ENCODE measurements at places on chromosomes 13 and 19.
A peak's percentile ranks its signal among the peaks of the same experiment; 100 is the strongest.

GRCh38 chr19:50266896-50267295 is 62.3 kb downstream of the KCNC3 start:
- no peak for DNase-seq

DNA sequence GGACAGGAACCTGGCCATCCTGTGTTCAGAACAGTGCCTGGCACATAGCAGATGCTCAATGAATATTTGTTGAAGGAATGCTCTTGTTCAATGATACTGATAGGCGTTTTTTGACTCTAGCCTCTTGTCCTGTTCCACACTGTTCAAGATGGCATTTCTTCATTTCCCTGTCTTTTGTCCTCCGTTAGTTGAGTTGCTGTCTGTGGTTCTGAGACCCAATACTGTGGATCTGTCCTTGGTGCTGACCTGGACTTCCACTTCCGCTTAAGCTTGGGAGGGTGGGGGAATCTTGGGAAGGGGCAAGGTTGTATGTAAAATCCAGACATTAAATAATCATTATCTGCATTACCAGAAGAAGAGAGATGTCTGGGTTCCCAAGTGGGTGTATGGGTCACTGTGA is 8.3 kb upstream of the KCNN4 start:
- no peak for DNase-seq

DNA sequence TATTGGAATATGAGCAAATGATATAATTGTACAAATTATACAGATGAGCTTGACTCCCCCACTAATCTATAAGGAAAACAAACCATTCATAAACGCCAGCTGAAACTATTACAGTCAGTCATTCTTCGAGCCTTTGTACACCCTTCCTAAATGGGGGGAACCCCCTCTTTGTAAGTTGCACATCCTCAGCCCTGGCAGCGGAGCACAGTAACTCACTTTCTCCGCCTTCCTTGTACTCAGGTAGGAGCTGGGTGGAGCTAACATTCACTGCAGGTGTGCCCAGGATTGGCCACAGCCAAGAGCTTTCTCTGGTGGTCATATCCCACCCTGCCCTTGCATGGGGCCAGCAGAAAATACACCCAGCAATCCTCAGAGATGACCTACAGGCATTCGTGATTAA is 28.6 kb downstream of the PIN1 start:
- no peak for DNase-seq

- no peak for DNase-seq
Observed at GRCh38 chr13:82947683-82948082, 934.6 kb downstream of the SLITRK1 start.

- no peak for DNase-seq
Observed at GRCh38 chr19:42185277-42185676, 32.2 kb downstream of the DEDD2 start.

DNA sequence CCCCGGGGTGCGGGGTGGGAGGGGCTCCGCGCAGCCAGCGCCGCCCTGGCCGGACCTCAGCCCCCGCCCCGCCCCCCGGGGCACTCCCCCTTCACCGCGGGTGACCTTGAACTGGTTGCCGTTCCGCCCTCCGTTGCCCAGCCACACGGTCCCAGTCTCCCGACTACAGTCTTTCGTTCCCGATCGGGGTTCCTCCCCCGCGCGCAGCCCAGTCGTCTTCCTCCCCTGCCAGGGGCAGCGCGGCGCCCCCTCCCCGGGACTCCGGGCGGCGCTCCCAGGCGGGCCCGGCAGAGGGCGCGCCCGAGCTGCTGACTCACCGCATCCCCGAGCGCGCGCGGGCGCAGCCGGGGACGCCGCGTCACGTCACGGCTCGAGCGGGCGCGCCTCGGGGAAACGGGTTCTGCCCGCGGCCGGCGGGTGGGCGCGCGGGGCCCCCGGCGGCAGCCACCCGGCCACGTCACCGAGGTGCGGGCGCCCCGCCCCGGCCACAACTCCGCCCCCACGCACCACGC is 459 bp downstream of the MIDN start:
- DNase-seq = peak; percentile 91

DNA sequence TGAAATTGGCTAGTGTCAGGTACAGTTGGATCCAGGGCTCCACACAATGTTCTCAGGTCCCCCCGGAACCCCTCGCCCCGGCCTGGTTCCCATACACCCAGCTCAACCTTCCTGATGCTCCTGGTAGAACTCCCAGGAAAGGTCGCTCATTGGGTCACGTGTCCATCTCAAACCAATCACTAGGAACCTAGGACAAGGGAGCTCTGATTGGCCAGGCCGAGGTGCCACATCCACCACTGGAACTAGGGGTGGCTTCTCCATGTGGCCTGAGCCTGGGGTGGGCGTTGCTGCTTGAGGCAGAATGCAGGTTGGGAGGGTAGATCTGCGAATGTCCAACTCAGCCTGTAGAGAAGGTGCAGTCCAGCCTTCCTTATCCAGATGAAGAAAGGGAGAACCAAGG is 6.9 kb upstream of the MEF2B start:
- no peak for DNase-seq

DNA sequence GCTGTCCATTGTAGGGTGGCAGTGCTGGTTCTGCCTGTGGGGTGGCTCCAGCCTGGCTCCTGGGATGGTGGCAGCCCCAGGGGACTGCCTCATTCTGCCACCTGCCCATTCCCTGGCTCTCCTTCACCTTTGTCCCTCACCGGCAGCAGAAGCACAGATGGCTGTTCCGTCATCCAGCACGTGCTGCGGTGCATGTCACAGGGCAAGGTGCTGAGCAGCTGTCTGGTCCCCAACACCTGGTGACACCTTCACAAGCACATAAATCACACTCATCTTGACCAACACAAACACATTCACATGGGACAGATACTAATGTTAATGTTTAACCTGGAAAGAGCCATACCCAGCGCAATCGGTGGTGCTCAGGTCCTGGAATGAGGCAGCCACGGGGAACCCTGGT is 126.8 kb downstream of the UQCRFS1 start:
- DNase-seq = no peak

- no peak for DNase-seq
Observed at GRCh38 chr19:12485571-12485970, 955 bp upstream of the ZNF709 start.
